ENCODE measurements at places on chromosomes 6 and 20.

GRCh38 chr6:157982563-157983405, 1.1 kb downstream of the SYNJ2 start:
- DNase-seq: no peak

- DNase-seq: no peak
These were observed 125.0 kb upstream of the BACH2 start for GRCh38 chr6:90421666-90422065.

DNA sequence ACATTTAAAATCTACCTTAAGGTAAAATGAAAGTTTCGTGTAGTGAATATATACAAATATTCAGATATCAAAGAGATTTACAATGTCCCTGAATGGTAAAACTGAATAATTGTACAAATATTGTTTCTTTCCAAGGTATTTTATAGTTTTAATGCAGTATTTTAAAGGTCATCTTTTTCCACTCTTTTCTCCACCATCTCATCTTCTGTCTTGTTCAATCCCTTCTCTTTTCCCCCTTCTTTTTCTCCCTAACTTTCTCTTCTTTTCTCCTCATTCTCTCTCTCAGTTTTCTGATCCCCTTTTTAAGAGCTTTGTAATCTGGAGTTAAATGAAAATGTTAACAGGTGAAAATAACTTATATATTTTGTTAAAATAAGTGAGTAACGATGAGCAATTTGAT, 126.9 kb downstream of the ADGRB3 start:
- DNase-seq: no peak

- no peak for DNase-seq
These were observed 6.3 kb upstream of the AP5S1 start for GRCh38 chr20:3813848-3814581.

DNA sequence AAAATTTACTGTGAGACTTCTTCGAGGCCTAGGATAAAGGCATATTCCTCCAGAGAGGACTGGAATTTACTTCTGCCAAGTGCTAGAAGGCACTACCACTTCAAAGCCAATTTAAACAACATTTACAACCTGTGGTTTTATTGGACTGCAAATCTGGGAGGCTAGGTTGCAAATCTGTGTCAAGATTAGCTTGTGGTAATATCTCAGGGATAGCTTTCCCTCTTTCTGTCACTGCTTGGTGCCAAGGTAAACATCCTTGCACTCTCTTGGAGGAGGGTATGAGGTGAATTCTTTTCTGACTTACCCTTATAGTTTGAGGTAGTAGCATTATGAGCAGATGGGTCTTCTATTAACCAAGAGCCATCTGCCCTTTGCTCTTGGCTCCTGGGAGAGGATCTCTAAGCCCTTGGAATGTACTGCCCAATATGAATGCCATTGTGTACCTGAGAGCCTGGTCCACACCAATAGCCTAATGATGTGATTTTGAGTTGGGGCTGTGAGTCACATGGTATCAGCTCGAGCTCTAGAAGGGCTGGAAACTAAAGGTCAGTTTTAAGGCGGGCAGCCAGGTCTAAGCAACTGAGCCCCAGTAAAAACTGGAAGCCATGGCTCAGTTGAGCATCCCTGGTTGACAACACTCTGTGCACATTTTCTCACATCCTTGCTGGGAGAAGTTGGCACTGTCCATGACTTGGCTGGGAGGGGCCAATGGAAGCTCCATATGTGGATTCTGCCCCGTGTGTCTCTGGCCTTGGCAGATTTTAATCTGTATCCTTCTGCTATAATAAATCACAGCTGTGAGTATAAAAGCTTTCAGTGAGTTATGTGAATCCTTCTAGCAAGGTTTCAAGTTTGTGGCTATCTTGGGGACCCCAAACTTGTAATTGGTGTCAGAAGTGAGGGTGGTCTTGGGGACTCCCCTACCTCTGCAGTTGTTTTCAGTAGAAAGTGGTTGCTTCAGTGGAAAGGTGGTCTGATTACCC, 188.1 kb downstream of the UBE3D start:
- DNase-seq: peak; percentile 29

DNA sequence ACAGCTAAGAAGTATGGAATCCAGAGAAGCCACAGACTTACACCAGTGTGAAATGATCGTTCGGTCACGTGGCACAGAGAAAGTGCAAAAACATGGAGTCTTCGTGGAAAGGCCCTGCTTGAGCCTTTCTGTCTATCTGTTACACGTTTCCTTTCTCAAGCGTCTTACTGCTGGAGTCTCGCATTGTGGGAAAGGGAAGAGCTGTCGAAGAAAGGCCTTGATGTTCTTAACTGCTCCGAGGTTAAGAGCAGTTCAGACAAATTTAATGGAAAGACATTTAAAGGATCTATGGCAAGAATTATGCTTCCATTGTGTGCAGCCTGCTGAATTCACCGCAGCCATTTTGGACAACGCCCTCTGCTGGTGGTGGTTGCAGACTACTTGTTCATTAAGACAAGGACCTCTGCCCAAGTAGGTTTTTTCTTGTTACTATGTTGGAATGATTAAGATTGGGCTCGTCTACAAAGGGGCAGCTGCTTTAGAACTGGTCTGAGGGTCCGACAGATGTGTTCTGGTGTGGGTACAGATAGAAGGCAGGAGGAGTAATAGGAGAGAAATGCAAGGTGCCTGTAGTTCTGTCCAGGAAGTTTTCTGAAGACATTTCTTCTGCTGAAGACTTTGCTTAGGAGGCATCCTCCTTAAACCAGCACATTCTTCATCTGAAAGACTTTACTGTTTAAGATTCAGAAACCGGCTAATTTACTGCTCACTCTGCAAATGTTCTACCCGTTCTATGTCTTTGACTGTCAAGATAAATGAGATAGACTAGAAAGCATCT, 24.7 kb upstream of the CCN6 start:
- no peak for DNase-seq

DNA sequence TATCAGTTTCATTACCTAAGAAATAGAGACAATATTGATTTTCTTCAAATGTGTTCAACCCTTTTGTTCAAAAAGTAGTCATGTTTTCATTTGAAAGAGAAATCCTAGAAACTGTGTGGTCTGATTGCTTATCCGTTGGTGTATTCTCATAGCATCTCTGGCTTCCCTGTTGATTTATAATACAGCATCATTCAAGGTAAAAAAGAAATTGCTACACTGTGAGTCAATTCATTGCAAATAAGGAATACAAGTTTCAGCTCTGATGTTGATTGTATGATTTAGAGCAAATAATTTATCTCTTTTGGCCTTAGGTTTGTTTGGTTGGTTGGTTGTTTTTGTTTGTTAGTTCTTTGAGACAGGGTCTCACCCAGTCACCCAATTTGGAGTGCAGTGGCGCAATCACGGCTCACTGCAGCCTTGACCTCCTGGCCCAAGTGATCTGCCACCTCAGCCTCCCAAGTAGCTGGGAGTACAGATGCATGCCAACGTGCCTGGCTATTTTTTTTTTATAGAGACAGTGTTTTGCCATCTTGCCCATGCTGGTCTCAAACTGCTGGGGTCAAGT, 185.5 kb upstream of the TNFAIP3 start:
- DNase-seq: no peak

DNA sequence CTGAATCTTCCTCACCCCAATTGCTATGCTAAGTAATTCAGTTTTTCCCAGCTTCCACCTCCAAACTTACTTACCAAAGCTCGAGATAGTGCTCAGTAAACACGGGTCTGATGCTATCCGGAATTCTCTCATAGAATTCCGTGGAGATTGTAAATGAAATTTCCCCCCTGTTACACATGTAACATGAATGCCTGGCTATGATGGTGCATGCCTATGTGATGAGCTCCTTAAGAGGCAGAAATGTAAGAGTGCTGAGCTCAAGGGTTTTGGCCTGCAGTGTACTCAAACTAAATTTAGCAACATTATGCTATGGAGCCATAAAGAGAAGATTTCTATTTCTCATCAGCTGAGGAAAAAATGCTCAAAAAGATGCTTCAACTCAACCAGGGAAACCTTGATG, 133.4 kb upstream of the FUT9 start:
- no peak for DNase-seq

DNA sequence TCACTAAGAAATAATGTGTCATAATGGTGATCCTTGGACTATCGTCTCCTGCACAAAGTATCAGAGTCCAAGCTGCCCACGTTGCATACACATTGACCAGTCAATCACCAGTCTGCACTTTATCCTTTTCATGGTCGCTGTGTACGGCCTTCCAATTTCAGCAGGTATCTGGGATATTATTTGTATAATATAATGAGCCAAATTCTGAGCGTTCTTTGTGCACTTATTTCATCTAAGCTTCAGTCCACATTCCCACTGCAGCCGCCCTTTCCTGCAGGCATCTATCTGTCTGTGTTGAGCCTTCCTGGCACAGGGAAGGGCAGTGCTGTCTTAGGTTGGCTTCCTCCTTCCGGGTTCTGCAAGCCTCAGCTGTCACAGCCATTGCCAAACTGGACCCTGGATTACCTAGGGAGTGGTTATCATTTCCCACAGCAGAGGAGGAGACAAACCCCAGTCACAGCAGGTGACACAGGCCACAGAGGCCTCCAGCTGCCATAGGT, 174.3 kb downstream of the TTLL2 start:
- no peak for DNase-seq

DNA sequence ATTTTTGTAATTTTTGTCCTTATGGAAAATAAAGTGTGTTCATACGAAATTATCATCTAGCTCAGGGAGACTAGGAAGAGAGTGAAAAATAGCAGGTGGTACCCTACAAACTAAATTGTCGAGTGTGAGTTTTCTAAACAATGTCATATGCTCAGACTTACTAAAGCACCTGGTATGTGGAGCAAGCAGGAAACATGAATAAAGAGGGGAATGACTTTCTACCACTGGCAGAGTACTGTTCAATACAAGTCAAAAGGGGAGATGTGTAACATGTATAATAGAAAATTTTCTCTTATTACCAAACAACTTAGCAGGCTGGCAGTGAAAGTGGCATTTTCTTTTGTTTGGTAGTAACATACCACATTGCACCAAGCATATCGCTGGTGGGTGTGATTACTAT, 36.1 kb downstream of the CTNNBL1 start:
- DNase-seq: no peak

DNA sequence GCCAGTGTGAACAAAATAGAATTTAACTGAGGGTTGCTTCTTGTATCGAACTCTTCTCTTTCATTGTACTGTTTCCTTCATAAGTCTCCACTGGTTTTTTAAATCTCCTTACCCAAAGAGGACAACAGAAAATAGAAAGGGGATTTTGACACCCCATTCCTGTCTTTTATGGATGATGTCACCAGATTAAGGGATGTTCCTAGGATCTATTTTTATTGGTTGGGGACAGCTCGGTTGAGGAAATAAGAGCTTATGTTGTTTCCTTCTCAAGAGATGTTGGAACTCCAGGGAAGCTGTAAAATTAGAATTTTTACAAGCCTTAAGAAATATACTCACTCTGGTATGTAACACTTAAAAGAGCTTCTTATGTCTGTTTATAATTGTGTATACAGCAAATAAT, 171.5 kb downstream of the PHF3 start:
- no peak for DNase-seq

GRCh38 chr6:30450909-30451841, 38.1 kb upstream of the HLA-E start:
- DNase-seq: peak; percentile 12

- DNase-seq: no peak
These were observed 154.4 kb downstream of the PLCB4 start for GRCh38 chr20:9223296-9223695.

GRCh38 chr20:8735674-8736073, 333.2 kb upstream of the PLCB4 start:
- DNase-seq: no peak

DNA sequence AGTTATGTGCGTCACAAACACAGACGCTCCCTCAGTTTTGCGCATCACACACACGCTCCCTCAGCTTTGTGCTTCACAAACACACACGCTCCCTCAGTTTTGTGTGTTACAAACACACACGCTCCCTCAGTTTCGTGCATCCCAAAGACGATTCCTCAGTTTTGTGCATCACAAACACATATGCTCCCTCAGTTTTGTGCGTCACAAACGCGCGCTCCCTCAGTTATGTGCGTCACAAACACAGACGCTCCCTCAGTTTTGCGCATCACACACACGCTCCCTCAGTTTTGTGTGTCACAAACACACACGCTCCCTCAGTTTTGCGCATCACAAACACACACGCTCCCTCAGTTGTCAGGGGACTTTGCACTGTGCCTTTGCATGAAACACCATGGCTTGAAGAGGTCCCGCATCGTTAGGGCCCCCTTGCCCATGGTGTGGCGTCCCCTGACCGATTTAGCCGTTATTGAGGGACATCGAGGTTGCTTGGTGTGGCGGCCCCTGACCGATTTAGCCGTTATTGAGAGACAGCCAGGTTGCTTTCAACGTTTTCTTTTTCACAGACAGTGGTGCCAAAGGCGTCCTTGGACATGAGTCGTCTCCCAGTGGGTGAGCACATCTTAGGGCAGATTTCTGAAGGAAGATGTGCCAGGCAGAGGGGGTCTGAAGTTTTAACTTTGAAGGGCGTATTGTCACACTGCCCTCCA, 28.1 kb upstream of the MYT1 start:
- DNase-seq: no peak

DNA sequence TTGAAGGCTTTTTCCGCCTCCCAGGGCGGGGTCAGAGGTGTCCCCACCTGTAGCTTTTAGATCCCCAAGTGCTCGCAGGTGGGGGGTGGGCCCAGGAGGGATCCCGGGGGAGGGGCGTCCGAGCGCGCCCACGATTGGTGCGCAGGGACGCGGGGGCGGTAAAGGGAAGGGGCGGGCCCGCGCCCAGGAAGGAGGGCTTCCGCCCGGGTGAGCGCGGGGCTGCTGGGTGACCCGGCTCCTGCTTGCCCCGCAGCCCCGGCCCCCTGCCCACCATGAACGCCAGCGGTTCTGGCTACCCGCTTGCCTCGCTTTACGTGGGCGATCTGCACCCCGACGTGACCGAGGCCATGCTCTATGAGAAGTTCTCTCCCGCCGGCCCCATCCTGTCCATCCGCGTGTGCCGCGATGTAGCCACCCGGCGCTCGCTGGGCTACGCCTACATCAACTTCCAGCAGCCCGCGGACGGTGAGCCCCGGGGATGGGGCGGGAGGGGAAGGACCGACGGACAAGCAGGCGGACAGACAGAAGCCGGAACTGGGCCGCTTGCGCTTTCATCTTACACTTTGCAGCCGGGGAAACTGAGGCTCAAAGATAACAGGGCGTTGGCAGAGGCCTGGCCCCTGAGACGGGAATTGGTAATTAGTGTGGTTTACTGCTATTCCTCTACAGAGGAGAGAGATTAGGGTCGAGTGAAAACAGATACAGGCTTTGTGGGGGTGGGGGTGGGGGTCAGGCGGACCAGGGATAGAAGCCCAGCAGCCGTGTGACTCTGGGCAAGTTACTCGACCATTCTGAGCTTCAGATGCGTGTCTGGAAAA, at the start of gene PABPC1L:
PABPC1L (plus strand) TSS at position 189 of the 818 bp plus-strand sequence; CDS start at position 273, 84 bp downstream.
- DNase-seq: no peak

DNA sequence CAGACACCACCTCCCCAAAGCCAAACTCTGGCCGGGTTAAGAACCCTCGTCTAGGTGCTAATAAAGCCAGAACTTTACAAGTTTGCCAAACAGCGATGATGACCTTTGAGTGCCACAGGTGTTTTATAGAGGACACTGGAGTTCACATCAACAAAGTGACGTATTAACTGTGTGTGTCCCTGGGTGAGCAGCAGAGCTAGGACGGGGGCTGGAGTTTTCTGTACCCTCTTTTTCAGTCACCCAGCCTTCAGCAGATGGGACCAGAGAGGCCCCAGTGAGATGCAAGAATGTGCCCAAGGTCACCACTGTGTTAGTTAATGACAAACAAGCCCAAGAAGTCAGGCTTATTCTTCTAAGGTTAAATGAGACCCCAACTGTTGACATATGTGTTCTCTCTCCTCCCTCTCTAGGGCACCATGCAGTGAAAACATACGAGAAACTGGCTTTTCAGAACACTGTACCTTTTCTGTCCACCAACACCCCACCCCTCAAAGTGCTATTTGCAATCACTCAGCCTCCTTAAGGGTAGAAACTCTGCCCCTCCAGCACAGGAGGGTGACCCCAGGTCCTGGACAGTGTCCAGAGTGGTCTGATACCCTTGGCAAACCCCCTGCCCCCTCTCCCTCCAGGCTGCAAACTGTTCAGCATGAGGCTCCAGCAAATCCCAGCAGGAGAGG, 5.2 kb downstream of the SDC4 start:
- DNase-seq: no peak
